SK-MEL-5 (cell line): ENCODE measurements at places on chromosomes 2 and 18. TPM values are rescaled to one million over a fixed set of nuclear protein-coding genes. Genes with fewer than 3 reads are reported as not detected.
A peak's percentile ranks its signal among the peaks of the same experiment; 100 is the strongest.

OR6B2 gene
- not detected in 2 replicates for total RNA-seq

CXCR1 gene
- not detected in 2 replicates for total RNA-seq

MFF gene
- 126 and 144 TPM in 2 replicates for total RNA-seq

FBXO48 gene
- total RNA-seq, result 0.83 and 1.2 TPM in 2 replicates

MCFD2 gene
- total RNA-seq, result 182 and 193 TPM in 2 replicates

DNA sequence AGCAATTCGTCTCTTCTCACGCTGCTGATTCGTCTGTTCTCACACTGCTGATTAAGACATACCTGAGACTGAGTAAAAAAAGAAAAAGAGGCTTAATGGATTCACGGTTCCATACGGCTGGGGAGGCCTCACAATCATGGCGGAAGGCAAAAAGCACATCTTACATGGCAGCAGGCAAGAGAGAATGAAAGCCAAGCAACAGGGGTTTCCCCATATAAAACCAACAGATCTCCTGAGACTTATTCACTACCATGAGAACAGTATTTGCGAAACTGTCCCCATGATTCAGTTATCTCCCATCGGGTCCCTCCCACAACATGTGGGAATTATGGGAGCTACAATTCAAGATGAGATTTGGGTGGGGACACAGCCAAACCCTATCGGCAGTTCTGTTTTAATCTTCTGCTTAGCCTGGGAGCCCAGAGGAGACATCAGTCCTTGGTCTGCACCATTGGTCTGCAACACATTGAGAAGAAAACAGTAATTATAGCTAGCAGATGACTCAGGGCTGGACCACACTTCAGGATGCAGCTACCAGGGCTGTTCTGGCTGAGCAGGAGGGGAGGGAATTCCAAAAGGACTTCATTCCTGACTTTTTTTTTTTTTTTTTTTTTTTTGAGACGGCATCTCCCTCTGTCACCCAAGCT is 69.4 kb downstream of the CABLES1 start:
- no peak for DNase-seq

GRCh38 chr18:48800466-48800865 is 150.3 kb downstream of the SMAD7 start:
- no peak for DNase-seq

DNA sequence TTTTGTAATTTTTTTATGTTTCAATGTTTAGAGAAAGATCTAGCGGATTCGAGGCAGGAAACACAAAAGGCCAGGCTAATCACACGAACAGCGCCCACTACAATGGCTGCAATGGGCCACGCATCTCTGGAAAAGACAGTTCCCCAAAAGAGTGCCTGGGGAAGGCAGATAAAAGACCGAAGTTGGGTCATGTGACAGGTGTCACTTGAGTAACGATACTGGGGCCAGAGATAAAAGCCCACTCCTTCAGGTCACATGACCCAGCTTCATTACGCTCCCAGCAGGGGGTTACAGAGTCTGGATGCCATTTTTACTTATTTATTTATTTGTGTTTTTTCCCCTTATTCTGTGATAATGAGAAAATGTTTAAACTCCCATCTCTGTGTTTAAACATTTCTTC is 95.4 kb downstream of the CDK15 start:
- no peak for DNase-seq

- peak; percentile 1 for DNase-seq
These were observed 32.6 kb downstream of the CNGA3 start for GRCh38 chr2:98378901-98379300.

- DNase-seq, result no peak
These were observed 76.9 kb downstream of the MSH2 start for GRCh38 chr2:47479863-47480262.
